ENCODE measurements at places on chromosomes 5 and 9.

GRCh38 chr9:89899573-89899972 lies 294.8 kb downstream of the GADD45G start:
- no peak for DNase-seq

- no peak for DNase-seq
Observed at GRCh38 chr9:77418226-77418625, 229.9 kb downstream of the GNA14 start.

DNA sequence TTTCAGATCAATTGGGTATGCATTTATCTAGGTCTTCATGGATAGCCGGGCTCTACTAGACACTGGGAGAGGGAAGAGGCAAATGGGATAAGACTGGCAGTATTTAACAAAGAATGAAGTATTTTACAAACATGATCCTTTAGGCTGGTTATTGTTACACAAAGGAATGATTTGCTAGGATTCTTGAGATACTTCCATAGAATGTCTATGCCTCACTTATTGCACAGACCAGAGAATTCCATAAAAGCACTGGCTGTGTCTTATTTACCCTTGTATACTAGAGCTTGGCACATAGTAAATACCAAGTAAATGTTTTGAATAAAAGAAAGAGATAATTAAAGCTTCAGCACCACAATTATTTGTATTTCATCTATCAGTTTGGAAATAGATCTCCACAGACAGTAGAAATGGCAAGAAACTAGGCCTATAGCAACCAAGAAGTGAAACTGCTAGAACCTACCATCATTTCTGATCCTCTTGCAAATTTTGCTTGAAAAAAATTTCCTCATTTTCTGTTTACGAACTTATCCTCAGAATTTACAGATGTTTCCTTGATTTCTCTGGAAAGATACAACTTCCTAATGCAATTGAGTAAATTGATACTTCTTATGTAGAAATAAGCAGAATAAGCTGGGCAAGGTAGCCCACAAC lies 3.8 kb downstream of the PDCD1LG2 start:
- DNase-seq = no peak

DNA sequence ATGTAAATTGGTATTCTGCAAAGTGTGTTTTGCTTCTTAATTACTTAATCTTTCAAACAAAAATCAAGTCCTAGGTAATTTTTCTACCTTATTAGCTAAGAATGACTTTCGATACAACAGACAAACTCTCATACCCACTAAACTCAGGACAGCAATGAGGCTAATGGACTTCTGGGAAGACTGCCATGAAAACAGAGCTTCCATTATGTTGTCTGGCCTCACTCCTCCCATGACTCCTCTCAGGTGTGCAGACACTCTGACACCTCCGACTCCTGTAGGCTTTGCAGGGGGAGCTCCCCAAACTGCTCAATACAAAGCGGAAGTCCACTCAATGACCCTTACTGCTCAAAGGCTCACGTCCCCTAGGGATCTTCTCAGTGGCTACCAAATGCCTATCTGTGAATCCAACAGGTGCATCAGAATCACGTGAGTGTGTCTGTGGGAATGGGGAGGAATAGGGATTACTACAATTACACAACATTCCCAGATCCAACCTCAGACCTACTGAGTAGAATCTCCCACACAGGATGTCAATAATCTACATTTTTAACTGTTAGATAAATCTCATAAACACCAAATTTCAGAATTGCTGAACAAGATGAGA lies 289.9 kb downstream of the RAB3C start:
- DNase-seq = no peak
